ENCODE measurements at places on chromosomes 2 and 18.

DNA sequence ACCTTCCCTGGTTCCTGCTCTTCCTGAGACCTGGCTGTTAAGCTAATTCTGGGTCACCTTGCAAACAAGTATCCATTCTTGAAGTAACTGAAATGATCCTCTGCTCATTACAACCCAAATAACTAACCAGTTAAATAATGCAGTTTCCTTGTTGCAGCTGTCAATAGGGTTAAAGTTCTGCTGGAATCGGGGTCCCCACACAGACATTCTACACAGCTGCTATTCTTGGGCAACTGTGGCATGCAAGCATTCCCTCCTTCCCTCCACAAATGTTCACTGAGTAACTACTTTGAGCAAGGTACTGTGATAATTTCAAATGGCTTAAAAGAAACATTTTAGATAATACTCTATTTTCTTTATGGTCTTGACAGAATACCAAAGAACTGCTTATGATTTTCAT lies 17.1 kb downstream of the RBKS start:
- DNase-seq, result no peak

GRCh38 chr18:28890791-28891190 lies 713.9 kb upstream of the CDH2 start:
- peak; percentile 77 for DNase-seq

- DNase-seq, result no peak
Observed at GRCh38 chr2:70094171-70094977, 7.1 kb downstream of the PCBP1 start.

DNA sequence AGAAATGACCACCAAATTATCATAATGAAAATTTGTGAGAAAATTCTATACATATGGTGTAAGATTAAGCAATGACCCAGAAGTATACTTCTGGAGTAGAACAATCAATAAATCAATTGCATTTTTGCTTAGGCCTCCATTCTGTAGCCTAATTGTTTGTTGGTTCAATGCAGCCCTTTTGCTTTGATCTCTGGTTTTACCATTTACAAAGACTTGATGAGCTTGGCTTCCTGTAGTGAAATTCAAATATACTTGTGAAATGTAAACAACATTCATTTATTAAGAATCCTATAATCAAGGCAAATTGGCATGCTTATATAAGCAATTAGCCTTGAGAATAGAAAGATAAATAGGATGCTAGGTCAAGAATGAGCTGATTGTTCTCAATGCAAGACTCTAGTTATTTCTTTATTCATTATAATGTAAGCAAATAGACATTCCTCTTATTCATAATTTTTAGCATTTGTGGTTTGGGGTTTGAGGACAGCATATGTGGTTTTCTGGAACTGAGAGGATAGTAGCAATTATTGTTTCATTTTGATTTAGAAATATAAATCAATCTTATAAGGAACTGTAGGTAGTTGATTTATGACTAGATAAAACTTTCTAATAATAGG lies 9.7 kb downstream of the FMNL2 start:
- DNase-seq, result no peak

- DNase-seq, result no peak
Observed at GRCh38 chr2:198517976-198518375, 713.6 kb downstream of the PLCL1 start.

- peak; percentile 95 for DNase-seq
Observed at GRCh38 chr2:219857751-219858150, 230.3 kb downstream of the SLC4A3 start.

GRCh38 chr2:10835052-10835970 lies 22.7 kb upstream of the PDIA6 start:
- DNase-seq, result peak; percentile 48

DNA sequence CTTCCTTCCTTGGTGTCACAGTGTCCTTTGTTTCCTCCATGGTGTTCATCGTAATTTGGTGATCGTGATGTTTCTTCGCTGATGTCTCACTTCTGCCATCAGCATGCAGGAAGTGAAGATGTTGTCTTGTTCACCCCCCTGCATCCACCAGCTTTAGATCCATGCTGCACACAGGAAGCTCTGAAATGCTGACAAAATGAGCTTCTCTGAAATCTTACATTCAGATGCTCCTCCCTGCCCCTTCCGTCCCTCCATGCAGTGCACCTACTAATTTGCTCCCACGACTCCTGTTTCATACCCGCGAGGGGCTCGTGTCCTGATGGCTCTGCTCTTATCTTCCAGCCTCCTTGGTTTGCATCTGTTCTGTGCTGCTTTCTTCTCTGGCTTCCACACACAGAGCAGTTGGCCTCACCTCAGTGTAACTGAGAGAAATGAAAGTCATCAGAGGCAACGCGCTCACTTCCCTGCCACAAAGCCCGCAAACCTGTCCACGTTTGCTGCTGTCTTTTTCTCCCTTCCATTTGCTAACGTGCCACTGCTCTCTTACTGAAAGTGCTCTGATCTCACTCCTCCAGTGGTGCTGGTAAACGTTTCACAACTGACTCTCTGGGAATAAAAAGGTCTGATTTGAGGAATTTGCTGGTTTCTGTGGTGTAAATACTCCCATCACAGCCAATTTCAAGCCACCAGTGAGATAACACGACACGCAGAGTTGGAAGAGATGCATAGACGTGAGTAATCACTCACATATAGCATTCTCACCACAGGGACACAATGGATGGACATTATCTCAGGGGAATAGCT lies 41.0 kb upstream of the MGAT4A start:
- no peak for DNase-seq

- DNase-seq, result no peak
Observed at GRCh38 chr18:44502790-44503189, 177.9 kb upstream of the SETBP1 start.

- DNase-seq, result no peak
Observed at GRCh38 chr2:138522556-138522955, 21.0 kb downstream of the SPOPL start.
